ENCODE measurements at places on chromosomes 12 and 14.

GRCh38 chr14:69554500-69554899 lies 20.2 kb downstream of the CCDC177 start:
- no peak for DNase-seq

DNA sequence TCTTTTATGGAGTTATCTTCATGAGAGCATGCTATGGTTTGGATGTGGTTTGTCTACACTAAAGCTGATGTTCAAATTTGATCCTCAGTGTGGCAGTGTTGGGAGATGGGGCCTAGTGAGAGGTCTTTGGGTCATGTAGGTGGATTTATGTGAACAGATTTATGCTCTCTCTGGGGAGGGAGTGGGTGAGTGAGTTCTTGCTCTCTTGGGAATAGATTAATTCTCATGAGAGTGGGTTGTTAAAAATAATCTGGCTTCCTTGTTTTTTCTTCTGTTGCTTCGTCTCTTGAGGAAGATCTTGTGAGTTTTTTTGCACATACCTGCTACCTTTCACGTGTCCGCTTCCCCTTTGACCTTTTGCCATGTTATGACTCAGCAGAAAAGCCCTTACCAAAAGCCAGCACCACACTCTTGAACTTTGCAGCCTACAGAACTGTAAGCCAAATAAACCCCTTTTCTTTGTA lies 20.5 kb downstream of the DERA start:
- no peak for DNase-seq

- peak; percentile 44 for DNase-seq
Observed at GRCh38 chr14:69573831-69574262, 824 bp downstream of the CCDC177 start.

- DNase-seq = no peak
Observed at GRCh38 chr12:69756088-69756755, 17.6 kb downstream of the RAB3IP start.

DNA sequence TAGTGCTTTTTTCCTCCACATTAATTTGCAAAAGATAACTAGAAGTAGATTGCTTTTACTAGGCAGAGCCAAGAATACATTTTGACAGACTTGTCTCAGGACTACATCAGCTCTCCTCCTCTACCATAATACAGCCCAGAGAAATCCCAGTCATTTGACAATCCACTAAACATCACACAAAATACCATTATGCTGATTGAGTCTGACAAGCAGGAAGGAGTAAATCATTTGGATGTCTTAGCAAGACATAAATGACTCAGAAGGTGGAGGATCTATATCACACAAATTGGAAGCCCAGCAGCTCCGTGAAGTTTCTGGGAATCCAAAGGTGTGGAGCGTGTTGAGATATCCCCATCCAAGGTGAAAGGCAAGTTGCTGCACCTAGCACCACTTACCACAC lies 75.4 kb upstream of the FKBP4 start:
- DNase-seq = no peak

DNA sequence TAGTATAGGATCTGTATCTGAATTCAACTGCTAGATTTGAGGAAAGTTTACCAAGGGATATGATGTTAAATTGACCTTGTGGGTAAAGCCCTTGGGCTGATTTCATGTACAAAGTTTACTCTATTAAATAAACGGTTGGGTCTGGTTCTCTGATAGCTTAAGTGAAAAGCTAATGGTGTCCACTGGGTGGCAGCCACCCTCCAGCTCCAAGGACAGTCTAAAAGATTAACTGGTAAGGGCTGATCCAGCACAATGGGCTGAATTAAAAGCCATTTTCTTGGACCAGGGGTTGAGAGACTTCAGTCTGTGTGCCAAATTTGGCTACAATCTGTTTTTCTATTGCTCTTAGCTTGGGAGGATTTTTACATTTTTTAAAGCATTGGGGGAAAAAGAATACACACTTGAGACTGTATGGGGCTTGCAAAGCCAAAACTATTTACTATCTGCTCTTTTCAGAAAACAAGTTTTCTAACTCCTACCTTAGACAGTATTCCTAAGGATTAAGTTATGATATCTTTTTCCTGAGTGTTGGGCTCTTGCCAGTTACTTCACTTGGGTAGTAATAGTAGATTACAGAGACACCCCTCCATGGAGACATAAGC lies 116.5 kb downstream of the GPHN start:
- peak; percentile 67 for DNase-seq

DNA sequence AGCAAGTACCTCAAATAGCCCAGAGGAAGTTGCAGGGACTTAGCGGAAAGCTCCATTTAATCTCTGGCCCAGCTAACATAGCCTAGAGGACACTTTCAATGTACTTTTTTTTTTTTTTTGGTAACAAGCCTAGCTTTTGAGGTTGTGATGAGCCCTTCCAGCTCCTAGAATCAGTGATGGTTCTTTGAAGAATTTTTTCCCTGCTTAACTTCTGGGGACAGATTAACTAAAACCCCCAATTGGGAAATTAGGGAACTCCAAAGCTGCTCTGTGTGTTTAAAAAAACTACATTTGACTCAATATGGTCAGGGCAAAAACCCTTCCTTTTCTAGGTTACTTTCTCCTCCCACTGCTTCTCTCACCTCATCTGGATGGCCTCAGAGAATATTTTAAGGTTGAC lies 23.9 kb upstream of the ITGA5 start:
- DNase-seq = no peak

DNA sequence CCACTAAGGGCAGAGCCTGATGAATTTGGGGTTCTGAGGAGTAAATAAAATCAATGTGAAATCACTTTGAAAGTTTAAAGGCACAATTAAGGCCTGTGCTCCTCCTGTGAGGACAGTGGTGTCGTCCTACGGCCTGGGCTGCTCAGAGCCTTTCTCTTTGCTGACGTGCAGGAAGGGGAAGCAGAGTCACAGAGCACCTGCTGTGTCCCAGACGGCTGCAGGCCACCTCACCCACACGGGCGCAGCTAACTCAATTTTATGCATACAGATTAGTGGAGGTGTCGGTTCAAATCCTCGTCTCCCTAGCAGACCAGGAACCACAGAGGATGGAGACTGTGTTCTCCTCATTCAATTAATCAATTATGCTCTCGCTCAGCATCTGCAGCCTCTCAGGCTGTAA lies 11.4 kb upstream of the DLK1 start:
- DNase-seq = no peak

DNA sequence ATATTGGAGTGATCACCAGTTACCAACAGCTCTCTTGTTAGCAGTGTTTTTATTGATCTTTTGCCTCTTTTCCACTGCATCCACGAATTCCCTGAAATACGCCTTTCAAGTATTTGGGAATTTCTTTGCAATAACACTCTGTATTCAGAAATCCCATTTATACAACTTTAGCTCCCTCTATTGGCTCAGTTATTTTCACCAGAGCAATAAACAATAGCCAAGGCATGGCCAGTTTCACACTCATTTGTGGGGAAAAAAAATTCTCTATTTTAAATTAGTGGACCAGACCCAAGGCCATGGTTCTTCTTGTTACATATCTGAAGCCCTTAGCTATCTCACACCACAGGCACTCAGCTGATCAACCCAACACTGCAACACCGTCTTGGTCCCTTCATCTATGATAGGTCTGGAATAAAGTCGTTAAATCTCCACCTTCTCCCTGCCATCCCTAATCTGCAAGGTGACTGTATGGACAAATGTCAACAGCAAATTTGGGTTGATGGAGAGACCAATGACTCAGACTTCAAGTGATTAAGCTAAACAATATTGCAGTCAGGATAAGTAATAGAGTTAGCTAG lies 92.4 kb upstream of the TMEM260 start:
- DNase-seq = no peak

- DNase-seq = no peak
Observed at GRCh38 chr12:111194703-111195051, 174.2 kb downstream of the PHETA1 start.

DNA sequence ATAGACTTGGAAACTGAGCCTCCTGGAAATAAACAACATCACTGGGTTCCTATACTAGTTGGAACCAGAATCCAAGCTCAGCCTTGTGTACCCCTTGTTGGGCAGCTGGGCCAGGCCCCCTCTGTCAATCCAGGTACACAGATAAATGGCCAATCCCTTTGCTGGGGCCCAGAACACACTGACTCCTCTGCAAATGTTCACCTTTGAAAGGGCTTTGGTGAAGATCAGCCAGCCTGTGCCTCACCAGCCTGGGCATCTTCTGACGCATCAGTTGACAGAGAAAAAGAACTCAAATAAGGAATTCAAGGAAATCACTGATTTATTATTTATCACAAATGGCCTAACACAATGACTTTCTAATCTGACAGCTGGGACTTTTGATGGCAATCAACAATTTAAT lies 1090.2 kb downstream of the BCL11B start:
- DNase-seq = no peak

- no peak for DNase-seq
Observed at GRCh38 chr12:32089156-32089555, 17.5 kb upstream of the BICD1 start.

DNA sequence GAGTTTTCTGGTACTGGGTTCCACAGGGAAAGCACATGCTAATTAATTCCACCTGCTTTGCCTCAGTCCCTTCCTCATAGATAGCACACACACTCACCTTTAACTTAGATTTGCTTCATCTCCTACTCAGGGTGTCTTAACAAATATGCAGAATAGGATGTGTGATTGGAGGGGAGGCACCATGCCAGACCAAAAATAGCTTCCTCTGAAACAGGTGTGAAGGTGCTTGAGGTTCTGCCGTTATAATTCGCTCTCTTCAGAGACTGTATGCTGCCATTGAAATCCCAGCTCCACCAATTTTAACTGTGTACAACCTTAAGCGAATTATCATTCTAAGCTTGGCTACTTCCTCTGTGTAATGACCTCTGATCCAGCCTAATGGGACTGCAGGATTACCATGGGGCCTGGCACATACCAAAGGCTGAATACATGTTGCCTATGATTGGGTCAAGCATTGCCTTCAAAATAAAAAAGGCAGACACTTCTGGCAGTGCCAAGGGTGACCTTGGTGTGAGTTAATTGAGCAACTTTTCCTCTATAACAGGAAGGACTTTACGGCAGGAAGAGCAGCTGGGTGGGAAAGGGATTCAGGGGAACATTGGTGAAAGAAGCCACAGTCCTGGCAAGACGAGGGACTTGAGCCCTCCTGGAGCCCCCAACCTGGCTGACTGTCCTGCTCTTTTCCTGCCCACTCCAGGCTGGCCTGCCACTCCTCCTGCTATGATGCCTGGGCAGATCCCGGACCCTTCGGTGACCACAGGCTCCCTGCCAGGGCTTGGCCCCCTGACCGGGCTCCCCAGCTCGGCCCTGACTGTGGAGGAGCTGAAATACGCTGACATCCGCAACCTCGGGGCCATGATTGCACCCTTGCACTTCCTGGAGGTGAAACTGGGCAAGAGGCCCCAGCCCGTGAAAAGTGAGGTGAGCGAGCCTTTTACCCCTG lies 9.7 kb downstream of the JDP2 start:
- DNase-seq = no peak

GRCh38 chr12:117882181-117882580 lies 86.6 kb downstream of the KSR2 start:
- no peak for DNase-seq

All from iPS-NIHi11 (cell line).